Activated naive CD4-positive, alpha-beta T cell treated with anti-CD3 and anti-CD28 coated beads, Interleukin-2, amount 50 U/mL, for 72 hours (primary cell): ENCODE measurements at places on chromosomes 2 and 18. TPM values are rescaled to one million over a fixed set of nuclear protein-coding genes. Genes with fewer than 3 reads are reported as not detected.

GRCh38 chr18:42559069-42559690 lies 556.3 kb downstream of the RIT2 start:
- DNase-seq: no peak

GRCh38 chr2:235694721-235695601 lies 201.1 kb downstream of the AGAP1 start:
- DNase-seq: no peak

DNA sequence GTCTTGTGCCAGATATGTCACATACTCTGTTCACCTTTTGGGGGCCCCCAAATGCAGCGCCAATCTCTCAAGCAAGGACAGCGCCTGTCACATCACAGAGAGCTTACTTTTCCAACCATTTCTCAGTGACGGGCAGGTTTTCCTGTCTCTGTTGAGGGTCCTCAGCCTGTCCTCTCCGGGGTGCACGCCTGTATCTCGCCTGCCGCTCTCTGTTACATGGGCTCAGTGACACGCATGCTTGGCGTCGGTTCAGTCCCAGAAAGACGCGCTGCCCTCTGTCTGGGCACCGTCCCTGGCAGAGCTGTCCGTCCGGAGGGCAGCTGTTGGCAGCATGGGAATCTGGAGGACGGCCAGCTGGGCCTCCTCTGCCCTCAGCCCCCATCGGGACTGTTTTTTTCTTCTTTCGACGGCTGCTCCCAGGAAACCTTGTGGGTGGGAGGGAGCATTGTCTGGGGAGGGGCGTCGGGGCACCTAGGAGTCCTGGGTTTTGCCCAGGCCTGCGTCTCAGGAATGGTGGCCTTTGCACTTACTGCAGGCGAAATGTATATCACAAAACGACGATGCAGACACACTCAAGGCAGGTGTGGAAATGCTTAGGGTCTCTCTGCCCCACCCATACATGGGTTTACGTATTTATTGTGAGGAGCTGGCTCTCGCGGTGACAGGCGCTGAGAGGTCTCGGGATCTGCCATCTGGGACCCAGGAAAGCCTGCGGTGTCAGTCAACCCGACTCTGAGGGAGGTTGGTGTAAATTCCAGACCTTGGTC lies 30.9 kb downstream of the RTP5 start:
- no peak for DNase-seq

DNA sequence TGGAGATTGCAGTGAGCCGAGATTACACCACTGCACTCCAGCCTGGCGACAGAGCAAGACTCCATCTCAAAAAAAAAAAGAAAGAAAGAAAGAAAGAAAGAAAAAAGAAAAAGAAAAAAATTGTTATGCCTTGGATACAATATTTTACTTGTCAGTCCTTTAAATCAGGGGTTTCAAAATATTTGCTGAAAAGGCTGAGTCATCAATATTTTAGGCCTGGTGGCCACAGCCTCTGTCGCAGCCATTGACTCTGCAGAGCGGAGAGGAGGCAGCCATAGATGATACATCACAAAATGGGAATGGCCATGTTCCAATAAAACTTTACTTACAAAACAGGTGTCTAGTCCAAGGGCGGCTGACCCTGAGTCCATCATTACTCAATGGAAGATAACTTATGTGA lies 314.8 kb upstream of the SALL3 start:
- DNase-seq: no peak

GRCh38 chr2:220499225-220499624 lies 871.8 kb downstream of the SLC4A3 start:
- no peak for DNase-seq

Gene ITGB6
- not detected for total RNA-seq

Gene ZAP70
- total RNA-seq: 164 TPM
